Central memory CD4-positive, alpha-beta T cell (primary cell): ENCODE measurements at places on chromosomes 6 and 20.

DNA sequence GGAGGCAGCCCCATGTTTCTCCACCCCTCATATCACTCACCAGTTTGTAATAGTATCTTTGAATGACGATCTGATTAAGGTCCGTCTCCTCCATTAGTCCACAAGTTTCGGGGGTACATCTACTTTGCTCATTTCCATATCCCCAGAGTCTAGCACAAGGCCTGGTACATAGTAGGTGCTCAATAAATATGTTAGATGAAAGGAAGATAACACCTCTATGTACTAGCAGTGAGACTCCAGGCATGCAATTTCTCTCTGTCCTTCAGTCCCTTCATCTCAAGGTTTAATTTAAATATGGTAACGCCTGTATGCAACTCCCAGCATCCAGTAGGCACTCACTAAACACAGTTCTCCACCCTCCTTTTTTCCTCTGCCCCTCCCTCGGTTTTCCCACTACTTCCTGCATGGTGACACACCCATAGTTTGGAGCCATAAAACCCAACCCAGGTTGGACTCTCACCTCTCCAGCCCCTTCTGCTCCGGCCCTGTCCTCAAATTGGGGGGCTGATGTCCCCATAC lies 461 bp upstream of the HNF4A start:
- DNase-seq, result no peak

DNA sequence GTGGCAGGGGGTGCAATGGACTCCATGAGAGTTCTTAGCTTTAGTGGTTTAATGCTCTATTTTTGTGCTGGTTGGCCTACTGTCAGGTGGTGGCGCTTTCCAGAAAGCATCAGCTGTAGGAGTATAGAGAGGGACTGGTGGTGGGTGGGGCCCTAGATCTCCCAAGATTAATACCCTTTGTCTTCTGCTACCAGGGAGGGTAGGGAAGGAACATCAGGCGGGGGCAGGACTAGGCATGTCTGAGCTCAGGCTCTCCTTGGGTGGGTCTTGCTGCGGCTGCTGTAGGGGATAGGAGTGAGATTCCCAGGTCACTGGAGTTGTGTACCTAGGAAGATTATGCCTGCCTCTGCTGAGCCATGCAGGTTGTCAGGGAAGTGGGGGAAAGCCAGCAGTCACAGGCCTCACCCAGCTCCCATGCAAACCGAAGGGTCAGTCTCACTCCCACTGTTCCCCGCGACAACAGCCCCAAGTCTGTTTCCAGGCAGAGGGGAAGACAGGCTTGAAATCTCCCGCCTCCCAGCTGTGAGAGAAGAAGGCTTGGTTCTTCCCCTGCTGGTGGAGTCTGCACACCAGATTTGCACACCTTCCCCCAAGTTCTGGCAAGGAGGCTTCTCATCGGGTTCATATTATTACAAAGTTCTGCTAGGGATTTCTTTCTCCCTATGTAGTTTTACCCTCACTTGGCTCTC lies 46.7 kb upstream of the PKIB start:
- no peak for DNase-seq

DNA sequence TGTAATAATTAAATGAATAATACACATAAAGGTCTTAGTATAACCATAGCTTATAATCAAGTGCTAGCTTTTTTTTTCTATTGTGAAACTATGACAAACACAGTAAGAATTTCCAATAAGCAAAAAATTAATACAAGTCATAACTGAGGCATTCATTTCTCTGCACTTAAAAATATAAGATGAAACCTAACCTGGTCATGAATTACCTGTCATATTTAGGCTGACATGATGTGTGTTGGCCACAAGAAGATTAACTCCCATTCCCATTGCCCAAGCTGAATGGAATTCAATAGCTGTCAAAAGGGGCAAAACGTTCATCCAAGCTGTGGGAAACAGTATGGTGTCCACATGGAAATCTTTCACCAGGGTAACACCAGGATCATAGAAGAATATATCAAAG lies 5.4 kb downstream of the VNN2 start:
- DNase-seq, result no peak

GRCh38 chr6:120584111-120584760 lies 750.0 kb downstream of the TBC1D32 start:
- no peak for DNase-seq

DNA sequence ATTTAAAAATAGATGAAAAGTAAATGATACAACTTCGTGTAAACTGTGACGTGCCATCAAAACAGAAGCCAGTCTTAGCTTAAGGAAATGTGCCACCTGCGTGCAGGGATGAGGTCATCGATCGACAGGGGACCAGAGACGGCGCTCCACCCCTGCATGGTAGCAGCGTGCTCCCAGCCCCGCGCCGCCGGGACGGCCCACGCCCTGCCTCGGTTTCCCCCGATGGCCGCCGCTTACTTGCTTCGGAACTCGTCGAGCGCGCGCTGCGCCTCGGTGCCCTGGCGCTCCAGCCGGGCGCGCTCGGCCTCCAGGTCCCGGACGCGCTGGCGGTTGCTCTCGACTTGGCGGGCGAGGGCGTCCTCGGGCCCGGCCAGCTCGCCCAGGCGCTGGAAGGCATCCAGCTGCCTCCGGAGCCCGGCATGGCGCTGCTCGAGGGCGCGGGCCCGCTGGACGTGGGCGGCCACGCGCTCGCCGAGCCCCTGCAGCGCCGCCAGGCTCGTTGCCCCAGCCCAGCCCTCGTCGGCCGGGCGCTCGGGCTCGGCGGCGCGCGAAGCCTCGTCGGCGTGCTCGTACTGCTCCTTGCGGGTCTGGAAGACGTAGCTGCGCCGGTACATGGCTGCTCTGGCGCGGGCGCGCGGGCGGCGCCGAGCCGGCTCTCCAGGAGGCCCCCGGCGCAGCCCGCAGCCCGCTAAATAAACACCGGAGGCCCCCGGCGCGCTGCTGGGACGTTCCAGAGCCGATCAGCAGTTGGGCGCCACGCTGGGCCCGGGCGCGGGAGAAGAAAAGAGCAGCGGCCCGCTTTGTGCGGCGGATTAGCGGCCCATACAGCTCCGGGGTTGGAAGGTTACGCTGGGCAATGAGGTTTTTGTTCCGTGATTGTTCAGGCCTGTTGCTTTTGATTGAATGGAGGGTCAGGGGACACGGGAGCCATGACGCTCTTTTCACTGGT lies at the start of gene BFSP1:
Gene BFSP1 (minus strand): TSS at position 664 of the 949 bp plus-strand sequence. CDS start 50 bp downstream, at position 614.
- peak; percentile 19 for DNase-seq

GRCh38 chr20:46915575-46916257 lies 21.1 kb downstream of the EYA2 start:
- no peak for DNase-seq

DNA sequence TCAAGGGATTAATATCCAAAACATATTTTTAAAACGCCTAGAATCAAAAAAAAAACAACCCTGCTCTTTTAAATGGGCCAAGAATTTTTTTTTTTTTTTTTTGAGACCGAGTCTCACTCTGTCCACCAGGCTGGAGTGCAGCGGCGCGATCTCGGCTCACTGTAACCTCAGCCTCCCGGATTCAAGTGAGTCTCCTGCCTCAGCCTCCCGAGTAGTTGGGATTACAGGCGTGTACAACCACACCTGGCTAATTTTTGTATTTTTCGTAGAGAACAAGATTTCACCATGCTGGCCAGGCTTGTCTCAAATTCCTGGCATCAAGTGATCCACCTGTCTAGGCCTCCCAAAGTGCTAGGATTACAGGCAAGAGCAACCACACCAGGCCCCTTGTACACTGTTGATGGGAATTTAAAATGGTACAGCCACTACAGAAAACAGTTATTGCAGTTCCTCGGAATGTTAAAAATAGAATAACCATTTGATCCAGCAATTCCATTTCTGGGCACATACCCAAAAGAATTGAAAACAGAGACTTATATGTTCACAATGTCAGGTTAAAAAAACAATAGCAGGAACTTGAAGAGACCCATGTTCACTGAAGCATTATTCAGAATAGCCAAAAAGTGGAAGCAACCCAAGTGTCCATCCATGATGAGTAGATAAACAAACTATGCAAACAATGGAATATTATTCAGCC lies 3.1 kb upstream of the MYL9 start:
- no peak for DNase-seq

- DNase-seq, result no peak
These were observed 178.0 kb downstream of the PHF3 start for GRCh38 chr6:63813566-63814120.

DNA sequence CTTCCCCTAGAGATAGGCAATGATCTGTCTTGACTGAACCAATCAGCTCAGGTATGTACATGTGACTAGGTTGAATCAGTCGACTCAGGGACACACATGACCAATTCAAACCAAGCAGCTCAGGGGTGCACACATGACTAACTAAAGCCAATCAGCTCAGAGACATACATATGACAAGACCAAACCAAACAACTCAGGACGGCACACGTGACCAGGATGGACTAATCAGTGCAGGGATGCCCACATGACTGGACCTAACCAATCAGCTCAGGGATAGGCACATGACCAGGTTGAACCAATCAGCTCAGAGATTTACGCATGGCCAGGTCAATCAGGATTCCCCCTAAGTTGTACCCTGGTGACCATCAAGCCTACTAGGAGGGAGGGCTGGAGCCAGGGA lies 310.3 kb downstream of the CDH26 start:
- DNase-seq, result no peak

DNA sequence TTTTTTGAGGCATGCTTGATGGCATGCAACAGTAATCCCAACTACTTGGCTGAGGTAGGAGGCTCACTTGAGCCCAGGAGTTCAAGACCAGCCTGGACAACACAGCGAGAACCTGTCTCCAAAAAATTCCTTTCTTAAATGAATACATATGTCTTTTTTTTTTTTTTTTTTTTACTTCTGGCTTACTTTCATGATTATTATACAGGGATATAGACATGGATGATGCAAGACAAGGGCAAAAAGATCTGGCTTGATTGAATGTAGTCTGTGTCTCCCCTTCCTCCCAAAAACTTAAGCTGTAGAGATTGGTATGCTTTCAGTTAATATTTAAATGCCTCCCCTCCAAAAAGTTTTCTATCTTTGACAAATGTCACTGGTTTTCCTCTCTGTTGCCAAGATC lies 7.6 kb downstream of the SNX3 start:
- no peak for DNase-seq

DNA sequence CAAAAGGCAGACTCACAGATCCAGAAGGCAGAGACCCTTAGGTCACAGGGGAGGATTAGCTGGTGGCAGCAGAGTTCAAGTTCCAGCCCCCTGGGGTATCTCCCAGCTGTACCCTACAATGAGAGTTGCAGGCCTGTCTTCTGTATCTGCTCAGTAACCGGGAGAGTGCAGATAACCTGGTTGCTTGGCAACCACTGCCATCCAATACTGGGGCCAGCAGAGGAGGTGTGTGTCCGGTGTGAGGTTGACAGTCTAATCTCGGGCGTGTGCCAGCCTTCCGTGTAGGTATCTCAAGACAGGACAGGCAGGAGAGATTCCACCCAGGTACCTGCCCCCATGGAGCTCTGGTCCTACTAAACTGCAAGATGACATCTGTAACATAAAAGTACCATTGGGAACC lies 56.6 kb upstream of the TBC1D7 start:
- DNase-seq, result no peak

GRCh38 chr6:87501809-87502572 lies 29.2 kb downstream of the SLC35A1 start:
- no peak for DNase-seq

GRCh38 chr6:32082935-32083334 lies 26.2 kb downstream of the TNXB start:
- no peak for DNase-seq

- DNase-seq, result no peak
These were observed 9.6 kb upstream of the RHAG start for GRCh38 chr6:49646130-49646824.

DNA sequence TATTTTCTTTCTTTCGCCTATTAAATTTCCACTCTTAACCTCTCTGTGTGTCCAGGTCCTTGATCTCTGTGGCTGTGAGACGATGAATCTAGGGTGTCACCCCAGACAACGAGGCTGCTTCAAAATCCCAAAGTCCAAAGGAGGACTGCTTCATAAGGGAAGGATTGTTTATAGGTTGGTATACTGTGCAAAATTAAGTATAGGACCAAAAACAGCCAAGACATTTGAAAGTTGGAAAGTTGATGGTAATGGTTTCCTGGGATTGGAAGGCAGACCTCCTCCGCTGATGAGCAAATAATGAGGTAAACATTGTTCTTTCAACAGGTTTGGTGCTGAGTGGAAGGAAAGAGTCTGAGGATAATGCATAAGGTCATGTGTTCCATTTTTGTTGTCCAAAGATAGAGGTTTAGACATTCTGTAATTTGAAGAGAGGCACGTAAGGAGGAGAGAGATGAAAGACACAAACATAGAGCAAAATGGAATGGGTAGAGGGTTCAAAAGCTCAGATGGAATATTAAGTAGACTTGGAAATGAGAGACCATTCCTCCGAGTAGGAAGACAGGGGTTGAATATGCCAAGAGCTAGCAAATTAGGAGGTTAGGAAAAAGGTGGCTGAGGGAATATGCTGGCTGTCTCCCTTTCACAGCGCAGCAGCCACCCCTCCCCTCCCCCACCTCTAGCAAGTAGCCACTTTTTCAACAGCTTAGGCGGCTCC lies 24.8 kb downstream of the ZNF311 start:
- no peak for DNase-seq

DNA sequence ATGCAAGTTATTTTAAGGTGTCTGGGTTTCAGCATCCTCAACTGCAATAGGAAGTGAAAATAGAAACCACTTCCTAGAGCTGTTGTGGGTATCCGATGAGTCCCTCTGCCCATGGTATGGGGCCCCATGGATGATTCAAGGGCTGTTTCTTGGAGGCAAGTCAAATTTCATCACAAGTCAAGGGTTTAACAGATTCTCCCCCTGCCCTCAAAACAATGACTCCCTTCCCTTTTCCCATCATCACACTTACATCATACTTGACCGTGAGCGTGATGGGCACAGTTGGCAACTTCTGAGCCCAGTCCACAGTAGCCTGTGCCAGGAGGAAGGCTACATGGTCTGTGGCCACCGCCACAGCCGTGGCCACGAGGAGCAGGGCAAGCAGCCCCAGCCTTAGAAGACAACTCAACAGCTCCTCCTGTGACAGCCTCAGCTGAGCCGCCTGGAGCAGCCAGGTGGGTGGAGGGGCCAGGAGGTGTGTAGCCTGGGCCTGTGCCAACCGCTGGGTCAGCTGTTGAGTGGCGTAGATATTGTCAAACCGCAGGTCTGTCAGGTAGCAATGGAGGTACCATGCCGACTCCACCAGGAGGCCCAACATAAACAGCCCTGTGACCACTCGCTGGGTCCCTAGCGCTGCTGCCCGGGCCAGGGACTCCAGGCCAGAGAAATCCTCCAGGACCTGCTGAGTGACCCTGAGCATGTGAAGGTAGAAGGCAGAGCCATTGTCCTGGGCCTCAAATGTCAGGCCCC lies 5.2 kb downstream of the OCSTAMP start:
- DNase-seq, result no peak
